ENCODE measurements at places on chromosomes 13 and 19.

GRCh38 chr13:73903561-73903960 lies 230.6 kb downstream of the KLF12 start:
- DNase-seq, result no peak

GRCh38 chr19:7665076-7665475 lies 3.8 kb upstream of the RETN start:
- DNase-seq, result no peak

DNA sequence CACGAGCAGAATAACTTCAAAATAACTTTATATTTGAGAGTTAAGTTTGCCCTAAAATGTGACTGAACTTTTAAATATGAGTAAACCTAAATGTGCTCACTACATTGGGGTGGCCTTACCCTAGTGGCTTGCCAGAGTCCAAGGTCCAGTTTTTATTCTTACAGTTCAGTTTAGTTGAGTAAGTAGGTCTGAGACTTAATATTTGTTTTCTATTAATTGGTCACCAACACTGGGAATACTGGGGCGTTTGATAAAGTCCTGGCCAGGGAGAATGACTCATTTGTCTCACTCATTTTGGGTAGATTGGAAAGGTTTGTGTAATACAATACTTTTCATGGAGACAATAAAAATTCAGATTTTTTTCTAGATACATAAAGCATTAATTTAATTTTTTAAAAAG lies 127.8 kb upstream of the SPATA13 start:
- DNase-seq, result no peak

DNA sequence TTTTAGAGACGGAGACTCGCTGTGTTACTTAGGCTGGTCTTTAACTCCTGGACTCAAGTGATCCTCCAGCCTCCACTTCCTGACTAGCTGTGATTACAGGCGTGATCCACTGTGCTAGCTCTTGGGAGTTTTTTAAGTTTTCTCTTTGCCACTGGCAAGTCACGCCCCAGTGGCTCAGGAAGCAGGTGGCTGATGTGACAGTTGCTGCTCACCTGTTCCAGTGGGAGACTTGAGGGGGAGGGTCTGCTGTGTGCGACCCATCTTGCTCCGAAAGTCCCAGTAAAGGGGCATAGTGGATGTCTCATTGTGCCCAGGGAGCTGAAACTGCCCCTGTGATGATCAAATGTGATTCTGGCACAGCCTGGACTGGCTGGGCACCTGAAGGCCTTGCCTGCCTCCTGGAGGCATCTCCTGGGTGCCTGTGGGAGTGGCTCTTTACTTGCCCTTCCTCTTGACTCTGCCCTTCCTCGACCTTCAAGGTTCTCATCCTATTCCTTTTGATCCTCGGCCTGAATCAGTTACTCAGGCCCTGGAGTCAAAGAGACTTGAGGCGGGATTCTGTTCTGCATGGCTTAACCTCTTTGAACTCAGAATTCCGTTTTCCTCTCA lies 7.8 kb downstream of the SMARCA4 start:
- DNase-seq, result no peak

- DNase-seq, result no peak
These were observed 17.9 kb downstream of the SLC25A42 start for GRCh38 chr19:19081642-19082151.

DNA sequence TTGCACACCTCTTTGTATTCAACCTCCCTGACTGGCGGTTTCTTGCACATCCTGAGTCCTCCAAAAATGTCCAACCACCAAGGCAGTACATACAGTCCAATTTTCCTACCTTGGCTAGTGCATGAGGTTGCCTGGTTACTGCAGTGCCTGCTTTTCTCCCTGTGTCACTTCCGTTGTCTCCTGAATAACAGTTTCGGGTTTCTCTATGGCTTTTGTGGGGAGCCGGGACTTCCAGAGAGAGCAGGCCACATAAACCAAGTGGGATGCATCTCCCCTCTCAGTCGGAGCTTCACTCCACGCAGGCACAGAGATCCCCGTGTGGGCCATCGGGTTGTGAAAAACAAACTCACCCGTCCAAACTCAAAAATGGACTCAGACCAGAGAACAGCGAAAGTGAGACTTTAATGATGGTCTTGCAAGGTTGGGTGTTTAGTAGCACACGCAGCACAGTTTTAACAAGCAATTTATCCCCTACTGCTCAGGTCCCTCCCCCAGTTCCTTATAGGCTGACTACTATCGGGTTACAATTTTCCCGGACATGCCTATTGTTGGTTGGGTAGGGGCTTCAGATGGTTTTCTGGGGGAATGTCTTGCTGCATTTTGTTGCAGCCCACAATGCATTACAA lies 173.1 kb downstream of the POU4F1 start:
- no peak for DNase-seq

GRCh38 chr19:51514866-51515481 lies 13.4 kb upstream of the SIGLEC12 start:
- DNase-seq, result no peak

- no peak for DNase-seq
These were observed 3.2 kb upstream of the TNPO2 start for GRCh38 chr19:12726988-12727316.

DNA sequence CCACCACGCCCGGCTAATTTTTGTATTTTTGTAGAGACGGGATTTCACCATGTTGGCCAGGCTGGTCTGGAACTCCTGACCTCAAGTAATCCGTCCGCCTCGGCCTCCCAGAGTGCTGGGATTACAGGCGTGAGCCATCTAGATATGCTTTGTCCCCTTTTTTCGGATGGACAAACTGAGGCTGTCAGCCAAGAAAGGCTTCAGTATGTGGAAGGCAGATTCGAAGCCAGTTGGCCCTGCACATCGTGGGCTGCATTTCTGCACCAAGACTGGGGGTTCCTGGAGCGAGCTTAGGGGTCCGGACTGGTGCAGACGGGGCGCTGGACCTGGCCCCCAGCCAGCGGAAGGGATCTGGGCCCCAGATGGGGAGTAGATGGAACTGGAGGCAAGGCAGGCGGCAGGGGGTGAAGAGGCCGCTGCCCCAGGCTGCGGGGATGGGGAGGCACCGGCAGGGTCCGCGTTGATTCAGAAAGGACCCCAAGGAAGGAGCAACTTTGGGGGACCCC lies 9.7 kb upstream of the JUND start:
- no peak for DNase-seq

GRCh38 chr19:31013384-31014020 lies 335.7 kb downstream of the TSHZ3 start:
- no peak for DNase-seq

- no peak for DNase-seq
These were observed 60.9 kb upstream of the RANBP3 start for GRCh38 chr19:6038634-6039405.
